ENCODE measurements at places on chromosomes 7 and 10.

- DNase-seq: peak; percentile 9
These were observed 214.8 kb upstream of the CTBP2 start for GRCh38 chr10:125375210-125375609.

- DNase-seq: no peak
These were observed 247.0 kb downstream of the WDR11 start for GRCh38 chr10:121098211-121098610.

GRCh38 chr7:94556028-94556427, 46.4 kb downstream of the CASD1 start:
- DNase-seq: no peak

GRCh38 chr10:89600041-89600440, 45.0 kb downstream of the PANK1 start:
- DNase-seq: no peak

DNA sequence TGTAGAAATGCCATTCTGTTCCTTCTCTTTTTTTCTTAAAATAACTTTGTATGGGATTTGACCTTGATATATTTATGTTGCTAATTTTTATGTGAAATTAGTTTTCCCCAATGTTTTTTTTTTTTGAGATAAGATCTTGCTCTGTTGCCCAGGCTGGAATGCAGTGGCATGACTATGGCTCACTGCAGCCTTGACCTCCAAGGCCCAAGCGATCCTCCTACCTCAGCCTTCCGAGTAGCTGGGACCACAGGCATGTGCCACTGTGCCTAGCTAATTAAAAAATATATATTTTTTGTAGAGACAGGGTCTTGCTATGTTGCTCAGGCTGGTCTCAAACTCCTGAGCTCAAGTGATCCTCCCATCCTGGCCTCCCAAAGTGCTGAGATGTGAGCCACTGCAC, 16.0 kb downstream of the VPS26A start:
- DNase-seq: no peak

- no peak for DNase-seq
These were observed 184.9 kb downstream of the PTEN start for GRCh38 chr10:88048312-88048711.

- DNase-seq: no peak
These were observed 5.3 kb upstream of the KCNIP2 start for GRCh38 chr10:101848894-101849351.

DNA sequence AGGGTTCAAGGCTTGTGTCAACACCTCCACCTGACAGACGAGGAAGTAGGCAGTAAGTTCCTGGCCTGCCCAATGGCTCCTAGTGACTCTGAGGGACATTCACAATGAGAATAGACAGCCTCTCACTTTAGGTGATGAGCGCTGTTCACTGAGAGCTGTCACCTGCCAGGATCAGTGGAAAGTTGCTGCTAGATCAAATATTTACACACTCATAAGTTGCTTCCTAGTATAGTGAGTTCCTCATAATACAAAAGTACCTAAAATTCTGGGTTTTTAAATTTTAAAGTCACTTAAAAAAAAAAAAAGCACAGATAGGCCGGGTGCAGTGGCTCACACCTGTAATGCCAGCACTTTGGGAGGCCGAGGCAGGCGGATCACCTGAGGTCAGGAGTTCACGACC, 320.8 kb downstream of the PRPF18 start:
- DNase-seq: no peak

DNA sequence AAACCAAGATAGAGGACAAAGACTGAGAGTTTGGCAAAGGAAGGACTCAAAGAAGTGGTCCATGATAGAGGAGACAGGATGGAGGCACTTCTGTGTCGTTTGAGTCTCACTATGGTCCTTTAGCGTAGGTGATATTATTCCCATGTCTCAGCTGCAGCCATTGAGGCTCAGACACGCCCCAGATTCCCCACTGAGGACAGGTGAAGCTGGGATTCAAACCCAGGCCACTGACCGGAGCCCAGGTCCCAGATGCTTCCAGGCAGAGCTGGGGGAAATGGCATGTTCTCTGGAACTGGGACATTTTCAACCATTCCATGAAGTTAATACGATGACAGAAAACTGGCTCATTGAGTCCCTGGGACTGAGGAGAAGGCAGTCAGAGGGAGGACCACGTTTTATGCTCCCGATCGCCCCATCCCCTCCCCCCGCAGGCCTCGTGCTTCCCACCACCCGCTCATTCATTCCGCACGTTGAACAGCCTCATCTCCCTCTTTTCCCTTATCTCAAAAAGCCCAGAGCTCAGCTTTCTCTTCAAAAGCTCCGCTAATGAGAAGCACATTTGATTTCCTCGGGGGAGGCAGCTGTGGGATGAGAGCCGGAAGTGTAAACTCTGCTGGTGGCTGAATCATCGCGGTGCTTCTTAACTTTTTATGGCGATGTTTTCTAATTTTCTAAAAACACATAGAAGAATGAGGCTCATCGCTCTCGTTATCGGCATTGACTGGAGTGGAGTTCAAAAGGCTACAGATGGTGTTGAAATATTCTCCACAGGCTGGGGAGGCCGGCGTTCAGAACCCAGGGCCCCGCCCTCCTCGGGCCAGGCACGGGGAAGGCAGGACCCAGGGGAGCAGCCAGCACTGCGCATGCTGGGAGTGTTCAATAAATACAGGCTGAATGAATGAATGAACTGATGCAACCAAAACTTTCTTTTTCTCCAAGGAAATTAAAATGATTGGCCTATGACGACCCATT, 64.0 kb downstream of the OAT start:
- DNase-seq: no peak

GRCh38 chr7:143038635-143039034, 11.7 kb upstream of the OR9A2 start:
- DNase-seq: no peak

DNA sequence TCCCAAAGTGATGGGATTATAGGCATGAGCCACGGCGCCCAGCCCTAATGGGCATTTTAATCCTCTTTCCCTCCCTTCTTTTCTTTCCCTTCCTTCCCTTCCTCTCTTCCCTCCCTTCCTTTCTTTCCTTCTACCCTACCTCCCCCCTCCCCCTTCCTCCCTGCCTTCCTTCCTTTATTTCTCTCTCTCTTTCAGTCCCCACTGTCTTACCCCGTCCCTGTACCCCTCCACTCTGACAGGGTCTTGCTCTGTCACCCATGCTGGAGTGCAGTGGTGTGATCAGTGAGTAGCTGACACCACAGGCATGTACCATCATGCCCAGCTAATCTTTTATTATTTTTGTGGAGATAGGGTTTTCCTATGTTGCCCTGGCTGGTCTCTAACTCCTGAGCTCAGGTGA, 24.2 kb downstream of the LCOR start:
- DNase-seq: no peak

GRCh38 chr10:1939016-1939415, 201.7 kb upstream of the ADARB2 start:
- no peak for DNase-seq

- DNase-seq: no peak
These were observed 302.8 kb downstream of the PTPRN2 start for GRCh38 chr7:158284617-158285382.

DNA sequence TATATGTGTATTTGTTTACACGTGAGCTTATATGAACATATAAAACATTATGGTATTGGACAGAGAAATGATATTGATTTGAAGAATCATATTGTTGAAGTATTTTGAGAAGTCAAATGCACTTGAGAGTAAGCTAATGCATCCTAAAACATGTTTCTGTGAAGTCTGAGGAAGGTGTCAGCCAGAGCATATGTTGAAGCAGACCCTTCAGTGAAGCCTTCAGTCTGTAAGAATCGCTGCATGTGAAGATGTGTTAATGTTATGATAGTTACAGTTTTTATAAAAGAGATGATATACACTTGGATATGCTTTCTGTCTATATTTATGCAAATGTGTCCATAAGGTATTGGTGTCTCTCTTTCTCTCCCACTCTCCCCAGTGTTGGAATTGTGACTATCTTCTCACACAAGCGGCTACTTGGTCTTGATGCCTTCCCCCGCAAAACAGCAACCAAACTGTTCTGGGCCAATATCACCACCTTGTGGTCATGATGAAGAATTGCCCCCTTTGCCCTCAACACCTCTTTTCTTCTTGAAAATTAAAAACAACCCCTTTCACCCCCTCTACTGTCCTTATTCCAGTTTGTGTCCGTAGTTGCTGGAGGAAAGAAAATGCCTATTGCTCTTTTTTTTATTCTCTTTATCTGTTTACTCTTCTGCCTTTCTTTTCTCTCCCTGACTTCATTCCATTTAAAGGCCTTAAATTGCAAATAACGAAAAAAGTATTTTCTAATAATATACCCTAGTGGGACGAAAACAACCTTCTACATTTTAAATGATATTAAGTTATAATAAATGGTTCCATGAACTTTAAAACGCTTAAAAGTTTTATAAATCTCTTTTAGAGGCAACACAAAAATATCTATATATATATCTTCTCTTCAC, 64.9 kb downstream of the IKZF1 start:
- DNase-seq: no peak

GRCh38 chr7:45646207-45646821, 72.1 kb downstream of the ADCY1 start:
- no peak for DNase-seq

DNA sequence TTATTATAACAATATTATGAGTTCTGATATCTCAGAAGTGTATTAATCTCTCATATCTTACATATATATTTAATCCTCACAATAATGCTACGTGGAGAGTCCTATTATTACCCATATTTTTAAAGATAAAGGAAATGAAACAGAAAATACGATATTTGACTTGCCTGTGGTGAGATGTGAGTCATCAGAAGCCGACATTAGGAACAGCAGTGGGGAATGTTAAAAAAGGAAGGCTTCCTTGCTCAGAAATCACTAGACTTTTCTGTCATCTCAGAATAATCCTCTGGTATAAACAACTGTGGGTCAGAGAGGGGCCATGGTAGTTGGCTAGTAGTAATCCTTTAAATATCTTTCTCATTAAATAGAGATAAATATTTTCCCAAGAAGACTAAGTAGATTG, 402.3 kb upstream of the PCDH15 start:
- DNase-seq: no peak

GRCh38 chr10:4607681-4608080, 218.3 kb upstream of the AKR1E2 start:
- DNase-seq: no peak

GRCh38 chr7:13992596-13992964, 3.1 kb upstream of the ETV1 start:
- no peak for DNase-seq

DNA sequence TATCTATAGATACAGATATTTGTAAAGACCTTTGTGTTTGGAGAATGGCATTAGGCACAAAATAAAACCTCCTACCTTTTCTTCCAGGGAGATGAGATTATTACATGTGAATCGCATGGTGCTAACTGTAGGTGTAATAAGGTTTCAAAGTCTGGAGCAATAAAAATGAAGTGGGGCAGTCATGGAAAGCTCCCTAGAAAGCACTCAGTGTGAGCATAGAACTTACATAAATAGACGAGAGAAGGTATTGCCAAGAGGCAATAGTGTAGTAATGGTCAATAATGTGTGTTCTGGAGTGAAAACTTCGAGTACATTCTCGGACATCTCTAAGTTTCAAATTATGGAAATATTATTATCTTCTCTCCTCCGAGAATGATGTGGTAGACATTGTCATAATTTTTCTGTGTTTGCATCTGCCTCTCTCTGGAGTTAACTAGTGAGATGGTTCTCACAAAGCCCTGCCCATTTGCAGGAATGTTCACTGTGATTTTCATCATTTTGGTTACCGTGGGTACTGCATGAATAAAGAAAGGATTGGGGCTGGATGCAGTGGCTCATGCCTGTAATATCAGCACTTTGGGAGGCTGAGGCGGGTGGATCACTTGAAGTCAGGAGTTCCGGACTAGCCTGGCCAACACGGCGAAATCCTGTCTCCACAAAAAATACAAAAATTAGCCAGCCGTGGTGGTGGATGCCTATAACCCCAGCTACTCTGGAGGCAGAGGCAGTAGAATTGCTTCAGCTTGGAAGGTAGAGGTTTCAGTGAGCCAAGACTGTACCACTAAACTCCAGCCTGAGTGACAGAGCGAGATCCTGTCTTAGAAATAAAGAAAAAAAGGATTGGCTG, 10.6 kb downstream of the VIM start:
- DNase-seq: no peak

DNA sequence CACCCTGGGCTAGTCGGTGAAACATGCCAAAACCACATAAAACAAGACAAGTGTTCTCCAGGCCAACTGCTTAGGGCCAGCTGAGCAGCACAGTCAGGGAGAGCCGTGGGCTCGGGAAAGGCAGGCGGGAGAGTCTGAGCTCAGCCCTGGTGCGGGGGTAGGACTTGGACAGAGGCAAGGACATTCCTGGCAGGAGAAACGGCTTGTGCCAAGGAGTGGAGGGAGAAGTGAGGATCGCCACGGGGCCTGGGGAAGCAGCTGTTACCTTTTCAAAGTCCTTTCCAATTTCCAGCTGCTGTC, 4.2 kb downstream of the ELN start:
- peak; percentile 64 for DNase-seq

GRCh38 chr10:132232023-132232951, 45.5 kb downstream of the DPYSL4 start:
- DNase-seq: peak; percentile 43

DNA sequence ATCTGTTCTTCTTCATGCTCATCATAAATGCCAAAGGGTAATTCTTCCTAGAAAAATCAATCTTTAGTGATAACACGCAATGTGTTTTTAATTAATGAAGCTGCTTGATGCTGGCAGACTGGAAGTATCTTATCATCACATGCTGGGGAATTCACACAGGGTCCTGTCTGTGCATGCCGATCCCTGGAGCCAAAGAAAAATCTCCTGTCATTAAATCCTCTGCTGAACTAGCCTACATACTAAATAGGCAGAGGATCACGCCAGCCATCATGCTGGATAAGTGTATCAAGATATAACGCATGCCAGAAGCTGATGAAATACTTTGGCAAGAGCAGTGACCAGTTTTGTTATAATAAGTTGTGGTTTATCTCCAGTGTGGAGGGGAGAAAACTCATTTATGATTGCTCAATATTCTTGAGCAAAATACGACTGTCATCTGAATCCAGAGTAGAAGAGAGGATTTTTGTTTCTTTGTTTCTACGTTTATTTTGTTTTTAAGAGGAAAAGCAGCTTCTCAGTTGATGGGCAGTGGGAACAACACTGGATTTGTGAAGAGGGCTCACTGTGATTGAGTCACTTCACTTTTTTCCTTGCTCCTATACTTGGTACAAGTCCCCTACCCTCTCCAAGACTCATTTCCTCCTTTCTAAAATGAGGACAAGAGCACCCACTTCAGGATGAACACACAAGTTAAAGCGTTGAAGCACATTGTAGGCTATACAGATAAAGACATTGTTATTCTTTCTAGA, 649.1 kb downstream of the TNS3 start:
- DNase-seq: no peak

GRCh38 chr7:56105508-56105907, 768 bp downstream of the CHCHD2 start:
- DNase-seq: no peak

DNA sequence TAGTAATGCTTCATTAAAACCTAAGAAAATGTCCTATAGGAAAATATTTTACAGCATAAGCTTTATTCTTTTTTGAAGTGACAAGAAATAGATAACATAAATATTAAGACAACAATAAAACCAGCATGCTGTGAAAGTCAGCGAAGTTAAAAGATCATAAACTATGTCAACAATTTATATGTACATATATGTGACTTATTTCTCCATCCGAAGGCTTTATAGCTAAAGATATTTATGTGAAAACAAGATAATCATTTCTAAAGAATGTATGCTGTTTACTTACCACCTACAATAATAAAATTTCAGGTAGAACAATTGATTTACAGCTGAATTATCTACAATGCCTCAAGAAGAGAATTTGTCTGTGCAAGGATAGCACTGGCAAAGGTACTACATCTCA, 283.4 kb downstream of the CRPPA start:
- no peak for DNase-seq
